ENCODE measurements at places on chromosomes 3 and 15.

- DNase-seq = no peak
These were observed 211.3 kb downstream of the TIGIT start for GRCh38 chr3:114504941-114505628.

- DNase-seq = no peak
These were observed 121.5 kb upstream of the ABHD17C start for GRCh38 chr15:80573606-80574005.

- no peak for DNase-seq
These were observed 3.0 kb downstream of the BMF start for GRCh38 chr15:40105517-40106202.

DNA sequence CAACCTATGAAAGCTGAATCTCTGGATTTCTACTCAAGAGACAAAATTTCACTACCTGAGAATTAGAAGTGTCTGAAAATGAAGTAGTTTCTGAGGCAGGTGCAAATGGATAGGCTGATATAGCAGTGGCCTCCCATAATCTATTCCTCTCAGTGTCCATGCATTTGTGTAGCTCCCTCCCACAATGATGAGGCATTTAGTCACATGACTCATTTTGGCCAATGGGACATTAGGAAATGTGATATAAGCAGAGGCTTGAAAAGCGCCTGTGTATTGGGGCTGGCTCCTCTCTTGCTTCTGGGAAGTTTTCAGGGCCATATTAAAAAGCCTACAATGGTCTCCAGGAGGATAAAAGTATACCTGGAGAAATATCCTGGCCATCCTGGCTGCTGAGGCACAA lies 79.7 kb upstream of the MRPL3 start:
- no peak for DNase-seq

DNA sequence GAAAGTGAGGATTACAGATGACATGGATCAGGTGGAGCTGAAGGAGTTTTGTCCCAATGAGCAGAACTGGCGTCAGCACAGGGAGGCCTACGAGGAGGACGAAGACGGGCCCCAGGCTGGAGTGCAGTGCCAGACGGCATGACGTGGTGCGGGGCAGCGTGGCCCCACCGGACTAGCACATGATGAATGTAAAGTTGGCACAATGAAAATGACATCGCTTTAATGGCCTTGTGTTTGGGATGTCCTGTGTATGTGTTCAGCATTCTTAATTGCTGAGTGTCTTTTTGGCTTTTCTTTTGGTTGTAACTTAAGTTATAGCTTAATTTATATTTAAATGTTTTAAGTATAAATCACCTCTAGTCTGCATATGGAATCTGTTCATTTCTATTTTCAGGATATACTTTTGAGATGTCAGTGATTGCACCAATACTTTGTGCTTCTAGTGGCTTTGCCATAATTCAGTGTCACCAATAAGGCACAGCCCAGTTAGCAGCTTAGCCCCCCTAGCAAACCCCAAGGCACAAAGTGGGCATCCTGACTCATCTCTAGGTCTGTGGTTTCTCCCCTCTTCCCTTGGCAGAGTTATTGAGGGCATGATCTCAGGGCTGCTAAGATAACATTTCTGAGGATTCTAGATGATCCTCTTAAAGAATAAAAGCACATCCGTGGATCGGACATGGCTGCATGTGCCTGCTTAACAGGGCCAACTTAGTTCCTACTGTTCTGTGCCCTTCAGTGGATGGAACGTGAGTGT lies 16.1 kb downstream of the DNAJA4 start:
- DNase-seq = no peak

GRCh38 chr15:39388118-39388517 lies 192.8 kb upstream of the THBS1 start:
- DNase-seq = no peak

DNA sequence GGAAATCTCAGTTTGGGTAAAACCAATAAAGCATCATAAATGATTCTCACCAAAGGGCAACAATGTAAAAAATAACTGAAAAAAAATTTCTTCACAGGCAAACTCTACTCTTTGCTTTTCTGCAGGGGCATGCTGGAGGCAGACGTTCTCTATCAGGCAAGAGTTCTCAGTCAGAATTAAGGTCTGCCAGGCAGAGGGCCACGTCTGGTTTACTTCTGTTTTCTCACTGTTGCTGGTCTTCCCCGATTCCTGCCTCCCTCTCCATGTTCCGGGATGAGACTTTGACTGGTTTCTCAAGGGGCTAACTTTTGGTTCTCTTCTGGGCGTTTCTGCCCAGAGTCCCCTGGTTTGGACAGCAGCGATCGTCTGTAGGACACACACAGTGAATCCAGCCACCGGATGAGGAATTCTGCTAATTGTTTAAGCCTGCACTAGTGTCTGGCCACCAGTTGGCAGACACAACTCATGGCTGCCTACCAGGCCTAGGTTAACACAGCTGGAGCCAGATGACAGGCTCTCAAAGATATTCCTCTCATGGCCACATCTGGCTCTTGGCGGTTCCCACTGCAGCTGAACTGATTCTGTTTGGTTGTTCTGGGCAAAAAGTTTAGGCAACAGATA lies 273.1 kb downstream of the FOXP1 start:
- DNase-seq = peak; percentile 72

- DNase-seq = peak; percentile 81
These were observed 13.0 kb downstream of the EFCC1 start for GRCh38 chr3:129014148-129014547.

GRCh38 chr3:15450438-15451215 lies 23.2 kb downstream of the EAF1 start:
- DNase-seq = no peak

- peak; percentile 74 for DNase-seq
These were observed 58.9 kb upstream of the MUC13 start for GRCh38 chr3:124993466-124993865.

DNA sequence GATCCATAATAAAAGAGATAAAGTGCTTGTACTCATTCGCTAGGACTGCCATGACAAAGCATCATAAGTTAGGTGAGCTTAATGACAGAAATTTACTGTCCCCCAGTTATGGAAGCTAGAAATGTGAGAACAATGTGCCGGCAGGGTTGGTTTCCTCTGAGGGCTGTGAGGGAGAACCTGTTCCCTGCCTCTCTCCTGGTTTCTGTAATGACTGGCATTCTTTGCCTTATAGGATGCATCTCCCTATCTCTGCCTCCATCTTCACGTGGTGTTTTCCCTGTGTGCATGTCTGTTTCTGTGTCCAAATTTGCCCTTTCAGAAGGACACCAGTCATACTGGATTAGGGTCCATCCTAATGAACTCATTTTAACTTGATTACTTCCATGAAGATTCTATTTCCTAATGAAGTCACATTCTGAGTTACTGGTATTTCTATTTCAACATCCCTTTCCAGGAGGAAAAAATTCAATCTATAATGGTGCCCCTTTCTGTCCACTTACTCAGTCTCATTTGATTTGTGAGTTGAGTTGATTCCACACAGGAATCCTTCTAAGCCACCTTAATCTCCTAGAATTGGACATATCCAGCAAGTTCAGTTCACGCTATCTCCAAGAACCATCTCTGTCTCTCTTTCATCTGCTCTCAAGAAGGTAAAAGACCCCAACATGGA lies 71.2 kb upstream of the LIPC start:
- DNase-seq = no peak

DNA sequence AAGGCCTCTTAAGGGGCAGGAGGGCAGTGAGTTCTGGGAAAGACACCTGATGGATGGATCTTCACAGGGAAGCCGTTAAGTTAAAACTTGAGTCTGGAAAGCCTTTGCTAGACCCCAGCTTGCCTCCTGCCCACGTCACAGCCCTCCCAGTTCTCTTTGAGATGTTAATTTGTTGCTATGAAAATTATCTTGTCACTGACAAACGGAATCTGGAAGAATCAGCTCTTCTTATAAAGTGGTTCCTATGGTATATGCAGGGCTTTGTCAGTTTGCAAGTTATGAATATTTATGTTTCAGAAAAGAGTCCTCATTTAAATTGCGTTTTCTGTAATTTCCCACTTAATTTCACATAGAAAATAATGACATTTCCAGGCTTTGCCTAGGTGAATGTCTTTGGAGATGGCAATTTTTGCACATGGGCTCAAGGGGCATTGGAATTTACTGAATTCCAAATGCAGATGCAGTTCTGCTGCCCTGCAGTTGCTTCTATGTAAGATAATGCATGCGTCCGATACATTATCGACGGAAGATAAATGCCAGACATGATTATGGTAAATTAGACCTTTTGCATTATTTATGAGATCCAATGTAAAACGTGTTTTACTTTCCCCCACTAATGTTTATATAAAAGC lies 74.1 kb downstream of the CACNA2D3 start:
- DNase-seq = no peak

DNA sequence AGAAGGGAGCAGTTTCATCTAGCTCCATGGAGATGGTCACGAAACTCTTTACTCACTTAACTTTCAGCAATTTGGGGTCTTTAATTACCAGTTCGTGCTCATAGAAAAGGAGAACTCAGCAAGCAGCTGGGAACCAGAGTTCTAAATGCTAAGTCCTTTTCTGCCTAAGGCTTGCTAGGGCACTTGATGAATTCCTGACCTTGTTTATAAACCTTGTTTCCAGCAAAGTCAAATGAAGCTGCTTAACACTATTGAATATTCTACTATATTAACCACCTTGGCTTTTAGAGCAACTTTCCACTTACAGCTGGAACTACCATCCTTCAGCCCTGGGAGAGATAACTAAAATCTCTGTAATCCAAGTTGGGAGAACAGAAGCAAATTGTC lies 79.5 kb upstream of the TSC22D2 start:
- no peak for DNase-seq

DNA sequence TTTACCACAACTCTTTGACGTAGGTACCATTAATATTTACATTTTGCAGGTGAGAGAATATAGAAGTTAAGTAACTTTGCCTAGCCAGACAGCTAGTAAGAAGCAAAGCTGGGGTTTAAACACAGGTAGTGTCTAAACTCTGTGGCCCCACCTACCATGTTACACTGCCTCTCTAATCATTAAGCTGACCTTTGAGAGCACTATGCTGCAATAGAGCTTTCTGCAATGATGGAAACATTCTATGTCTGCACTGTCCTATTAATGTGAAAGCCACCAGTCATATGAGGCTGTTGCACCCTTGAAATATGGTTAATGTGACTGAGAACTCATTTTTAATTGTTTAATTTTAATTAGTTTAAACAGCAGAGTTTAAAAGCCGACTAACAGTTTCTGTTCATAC lies 6.3 kb upstream of the RARB start:
- no peak for DNase-seq

- no peak for DNase-seq
These were observed 25.6 kb downstream of the GYG1 start for GRCh38 chr3:149016669-149017541.

DNA sequence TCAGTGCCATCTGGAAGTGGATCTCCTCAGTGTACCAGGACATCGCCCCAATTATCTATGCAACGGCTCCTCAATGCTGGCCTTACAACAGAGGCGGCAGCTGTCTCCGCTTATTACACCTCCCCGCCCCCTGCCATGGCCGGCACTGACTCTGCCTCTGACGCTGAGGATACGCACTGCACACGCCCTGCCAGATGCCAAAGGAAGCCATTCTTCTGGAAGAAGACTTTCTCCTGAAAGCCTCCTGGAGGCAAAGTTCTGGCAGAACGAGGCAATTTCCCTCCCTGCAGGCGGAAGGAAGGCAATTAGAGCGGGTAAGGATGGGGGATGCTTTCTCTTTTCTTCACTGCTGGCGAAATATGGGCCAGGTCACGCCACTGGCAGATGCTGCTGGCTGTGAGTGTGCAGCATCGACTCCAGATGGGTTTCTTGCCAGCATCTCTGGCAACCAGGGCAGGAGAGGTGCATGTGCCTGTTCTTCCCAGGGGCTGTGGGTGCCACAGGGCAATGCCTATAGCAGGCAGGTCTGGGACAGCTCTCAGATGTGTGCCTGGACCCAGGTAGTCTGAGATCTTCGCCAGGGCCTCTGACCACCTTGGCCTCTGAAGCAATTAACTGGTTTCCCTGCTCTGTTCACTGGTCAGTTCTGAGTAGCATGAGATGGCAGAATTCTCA lies 62.2 kb upstream of the MRPS22 start:
- DNase-seq = no peak

- no peak for DNase-seq
These were observed 175.0 kb downstream of the OPA1 start for GRCh38 chr3:193768070-193768394.

DNA sequence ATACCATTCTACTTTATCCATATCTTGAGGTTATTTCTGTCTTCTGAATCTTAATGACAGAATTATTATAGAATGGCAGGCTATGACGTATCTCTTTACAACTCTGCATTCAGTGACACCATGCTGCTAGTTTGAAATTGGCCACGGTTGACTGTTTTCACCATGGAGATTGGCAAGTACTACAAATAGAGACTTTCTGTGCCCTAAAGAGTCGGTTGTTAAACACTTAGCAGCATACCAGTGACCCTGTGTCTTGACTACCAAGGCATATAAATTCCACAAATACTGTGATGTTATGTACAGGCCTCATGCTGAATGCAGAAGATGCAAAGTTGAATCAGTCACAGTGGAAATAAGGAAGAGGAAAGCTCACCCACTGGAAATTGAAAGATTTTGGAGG lies 67.0 kb upstream of the CADPS start:
- no peak for DNase-seq

DNA sequence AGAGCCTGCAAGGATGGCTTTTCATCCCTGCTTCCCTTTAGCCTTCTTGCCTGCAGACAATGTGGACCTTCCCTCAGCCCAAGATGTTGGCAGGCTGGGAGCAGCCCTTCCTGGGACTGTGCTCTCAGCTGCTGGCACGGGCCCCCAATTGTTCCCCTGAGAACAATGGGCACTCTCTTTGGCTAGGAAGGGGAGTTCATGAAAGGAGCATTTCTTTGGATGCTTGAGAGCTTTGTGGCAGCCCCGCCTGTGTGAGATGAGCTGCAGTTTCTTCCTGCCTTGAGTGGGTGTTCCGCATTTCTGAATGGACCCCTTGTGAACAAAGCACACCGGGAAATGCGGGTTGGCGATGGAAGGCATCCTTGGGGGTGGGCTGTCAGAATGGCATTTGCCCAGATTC lies 35.0 kb upstream of the BSN start:
- DNase-seq = no peak

DNA sequence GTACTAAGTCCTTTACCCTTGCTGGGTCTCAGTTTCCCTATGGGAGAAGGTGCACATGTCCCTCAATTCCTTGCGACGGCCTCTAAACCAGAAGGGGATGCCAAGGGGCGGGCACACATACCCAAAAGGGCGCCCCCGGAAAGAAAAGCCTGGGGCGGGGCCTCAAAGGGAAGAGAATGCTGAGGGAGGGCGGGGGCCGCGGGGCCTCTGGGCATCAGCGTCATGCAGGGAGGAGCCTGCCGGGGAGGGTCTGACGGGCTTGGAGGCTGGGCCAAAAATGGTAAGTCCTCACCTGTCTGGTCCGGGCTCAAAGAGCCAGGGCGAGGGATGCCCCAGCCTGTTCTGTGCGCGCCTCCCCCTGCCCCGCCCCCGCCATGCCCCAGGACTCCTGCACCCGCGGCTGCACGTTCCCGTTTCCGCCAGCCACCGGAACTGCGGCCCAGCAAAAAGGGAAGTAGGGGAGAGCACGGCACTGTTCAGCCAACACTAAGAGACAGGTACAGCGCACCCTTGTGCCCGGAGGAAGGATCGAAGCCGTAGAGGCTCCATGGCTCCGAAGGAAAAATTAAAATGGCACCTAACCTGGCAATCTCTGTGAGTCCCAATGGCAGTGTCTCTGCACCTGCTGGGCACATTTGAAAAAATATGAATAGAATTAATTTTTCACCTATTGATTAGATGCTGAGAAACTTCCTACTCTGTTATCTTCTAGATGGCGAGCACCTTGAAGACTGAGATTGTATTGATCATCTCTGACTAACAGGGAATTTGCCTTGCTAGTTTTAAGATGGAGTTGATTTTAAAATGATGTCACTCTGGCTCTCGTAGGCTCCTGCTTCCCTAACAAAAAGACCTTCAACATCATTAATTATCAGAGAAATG lies at the start of gene DET1:
Gene DET1 (minus strand): TSS at position 434 of the 882 bp plus-strand sequence. CDS start 14,976 bp downstream, outside the sequence.
- DNase-seq = peak; percentile 97

GRCh38 chr3:50623840-50624474 lies 7.0 kb downstream of the MAPKAPK3 start:
- no peak for DNase-seq
